Midbrain (tissue), 1 donor: ENCODE measurements at places on chromosomes 13 and 19.

- no peak for DNase-seq
These were observed 50.8 kb downstream of the ATP11A start for GRCh38 chr13:112740502-112741131.

- no peak for DNase-seq
These were observed 134.0 kb downstream of the ENOX1 start for GRCh38 chr13:43652760-43653159.

DNA sequence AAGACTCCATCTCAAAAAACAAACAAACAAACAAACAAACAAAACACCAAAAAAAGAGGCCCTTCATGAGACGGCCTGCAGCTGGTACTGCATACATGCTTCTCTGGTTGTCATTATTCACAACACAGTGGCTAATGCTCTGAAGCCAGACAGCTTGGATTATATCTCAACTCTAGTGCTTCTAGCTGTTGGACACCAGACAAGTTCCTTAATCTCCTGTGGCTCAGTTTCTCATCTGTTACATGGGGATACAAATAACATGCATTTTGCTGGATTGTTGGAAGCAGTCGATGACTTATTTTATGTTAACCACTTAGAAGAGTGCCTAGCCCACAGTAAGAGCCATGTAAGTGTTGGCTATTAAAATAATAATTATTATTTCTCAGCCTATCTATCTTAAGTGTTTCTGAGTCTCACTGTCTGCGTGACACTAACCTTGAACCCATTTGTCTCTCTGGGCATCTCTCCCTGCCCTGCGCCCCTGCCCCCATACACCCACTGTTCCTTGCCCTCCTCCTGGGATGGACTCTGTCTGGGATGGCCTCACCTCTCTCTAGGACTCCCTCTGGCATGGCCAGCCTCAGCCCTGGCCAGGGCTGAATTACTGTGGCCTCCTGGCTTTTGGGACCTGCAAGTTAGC lies 3.1 kb upstream of the JUNB start:
- DNase-seq, result no peak

DNA sequence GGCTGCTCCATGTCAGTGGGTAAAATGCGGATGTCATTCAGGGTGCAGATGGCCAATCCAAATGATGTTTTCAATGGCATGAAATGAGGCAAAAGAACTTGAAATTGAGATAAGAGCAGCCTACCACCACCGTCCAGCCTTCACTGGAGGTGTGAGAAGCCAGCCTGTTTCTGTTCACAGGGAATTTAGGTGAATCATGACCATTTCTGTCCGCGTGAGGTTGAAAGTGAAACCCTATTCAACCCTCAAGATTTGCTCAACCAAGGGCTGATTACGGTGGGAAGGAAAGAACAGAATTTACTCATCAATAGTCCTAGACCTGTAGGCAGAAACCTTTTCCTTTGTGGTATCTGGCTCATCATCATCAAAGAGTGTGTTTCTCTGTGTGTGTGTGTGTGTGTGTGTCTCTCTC lies 370.7 kb downstream of the COG6 start:
- no peak for DNase-seq

DNA sequence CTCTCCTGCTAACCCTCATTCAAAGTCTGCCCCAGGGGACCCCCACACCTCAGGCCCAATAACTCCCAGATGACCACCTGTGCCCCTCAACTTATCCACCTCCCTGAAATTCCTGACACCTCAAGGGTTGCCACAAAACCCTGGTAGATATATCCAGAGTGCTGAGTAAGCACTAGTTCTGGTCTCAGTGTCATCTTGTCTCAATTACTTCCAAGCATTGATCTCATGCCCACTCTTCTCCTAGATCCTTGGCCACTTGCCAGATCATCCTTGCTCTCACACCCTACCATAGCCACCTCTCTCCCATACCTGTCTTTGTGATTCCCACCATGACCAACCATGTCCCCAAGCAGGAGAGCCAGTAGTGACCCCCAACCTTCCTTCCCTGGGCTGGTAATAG lies 2.0 kb downstream of the ZNF416 start:
- DNase-seq, result no peak

DNA sequence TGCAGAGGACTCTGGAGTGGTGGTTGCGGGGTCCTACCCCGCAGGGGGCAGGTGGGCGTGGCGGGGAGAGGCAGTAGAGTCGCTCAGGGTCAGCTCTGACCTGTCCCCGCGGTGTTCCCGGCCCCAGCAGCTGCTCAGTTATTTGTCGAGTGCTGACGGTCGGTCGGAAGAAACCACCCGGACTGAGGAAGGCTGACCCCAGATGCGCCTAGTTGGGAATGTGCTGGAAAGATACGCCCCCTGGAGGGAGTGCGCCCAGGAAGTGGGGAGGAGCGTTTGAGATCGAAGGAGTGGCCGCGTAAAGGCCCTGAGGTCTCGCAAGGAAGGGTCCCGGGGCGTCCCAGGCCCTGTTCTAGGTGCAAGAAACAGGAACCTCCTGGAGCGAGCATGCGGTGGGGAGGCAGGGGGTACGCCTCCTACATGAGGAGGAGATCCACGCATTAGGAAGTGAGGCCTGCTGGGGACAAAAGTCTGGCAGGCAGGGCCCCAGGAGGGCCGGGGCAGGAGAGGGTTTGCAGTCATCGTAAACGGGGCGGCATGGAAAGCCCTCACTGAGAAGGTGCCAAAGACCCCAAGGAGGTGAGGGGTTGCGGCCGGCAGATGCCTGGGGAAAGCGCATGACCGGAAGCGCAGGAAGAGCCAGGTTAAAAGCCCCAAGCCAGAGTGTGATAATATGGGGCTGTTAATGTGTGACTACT lies 9.2 kb downstream of the CCDC8 start:
- DNase-seq, result peak; percentile 10

GRCh38 chr13:77544355-77544754 lies 8.8 kb downstream of the SCEL start:
- peak; percentile 25 for DNase-seq
